ENCODE measurements at places on chromosomes 12 and 14.

- DNase-seq: no peak
Observed at GRCh38 chr12:32609966-32610365, 69.1 kb upstream of the DNM1L start.

GRCh38 chr14:80426683-80427082 lies 215.4 kb upstream of the DIO2 start:
- DNase-seq: no peak

DNA sequence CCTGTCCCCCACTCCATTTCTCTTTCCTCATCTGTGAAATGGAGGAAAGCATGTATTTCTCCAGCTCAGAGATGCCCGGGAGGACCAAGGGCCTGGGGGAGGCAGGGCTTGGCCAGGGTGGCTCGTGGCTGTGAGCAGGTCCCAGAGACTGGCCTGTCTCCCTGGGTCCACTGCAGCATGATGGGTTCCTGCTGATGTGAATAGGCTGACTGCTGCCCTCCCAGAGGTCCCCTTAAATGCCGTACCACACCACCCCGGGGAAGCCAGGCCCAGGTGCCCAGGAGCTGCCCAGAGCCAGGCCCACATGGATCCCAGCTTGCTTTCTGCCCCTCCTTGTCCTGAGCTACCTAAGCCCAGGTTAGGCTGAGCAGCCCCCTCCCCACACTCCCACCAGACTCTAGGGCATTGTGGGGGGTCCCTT lies 158.2 kb upstream of the C14orf180 start:
- no peak for DNase-seq

DNA sequence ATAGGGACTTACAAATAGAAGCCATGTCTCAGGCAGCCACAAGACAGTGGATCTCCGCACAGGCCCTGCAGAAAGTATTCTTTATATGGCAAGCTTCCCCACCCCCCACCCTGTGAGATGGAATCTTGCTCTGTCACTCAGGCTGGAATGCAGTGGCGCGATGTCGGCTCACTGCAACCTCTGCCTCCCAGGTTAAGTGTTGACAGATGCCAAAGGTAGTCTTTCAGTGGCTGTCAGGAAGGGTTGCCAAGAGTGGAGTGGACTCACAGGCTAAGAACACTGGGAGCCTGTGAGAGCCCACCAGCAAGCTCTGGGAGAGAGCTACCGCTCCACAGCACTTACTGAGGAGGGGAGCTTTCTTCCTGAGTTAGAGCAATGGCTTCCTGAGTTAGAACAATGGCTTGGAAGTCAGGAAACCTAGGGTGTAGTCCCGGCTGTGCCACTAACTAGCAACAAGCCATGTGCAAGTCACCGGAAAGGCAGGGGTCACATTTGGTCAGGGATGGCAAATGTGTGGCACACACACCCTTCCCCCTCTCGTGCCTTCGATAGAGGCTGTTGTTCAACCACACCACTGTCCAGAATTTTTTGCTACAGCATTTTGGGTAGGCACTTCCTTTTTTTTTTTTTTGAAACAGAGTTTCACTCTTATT lies 2.6 kb downstream of the RNASE1 start:
- DNase-seq: no peak

GRCh38 chr14:67335781-67336180 lies 23.8 kb downstream of the ATP6V1D start:
- DNase-seq: no peak
